ENCODE measurements at places on chromosomes 3 and 15.

DNA sequence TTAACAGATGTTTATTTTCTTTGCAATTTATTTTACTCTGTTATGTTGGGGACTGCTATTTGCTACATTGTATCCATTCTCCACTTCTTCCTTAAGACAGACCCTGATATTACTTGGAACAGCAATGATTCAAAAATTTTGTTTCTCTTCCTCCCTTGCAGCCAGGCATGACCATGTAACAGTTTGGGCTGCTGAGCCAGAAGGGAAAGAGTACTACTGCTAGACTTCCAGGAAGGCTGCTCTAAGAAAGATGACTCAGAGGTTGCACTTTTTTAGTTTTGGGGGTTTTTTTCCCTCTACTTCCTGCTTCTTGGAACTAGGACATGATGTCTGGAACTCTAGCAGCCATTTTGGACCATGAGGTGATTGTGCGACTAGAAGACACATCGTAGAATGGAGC, 10.3 kb downstream of the PRR20G start:
- DNase-seq, result no peak

DNA sequence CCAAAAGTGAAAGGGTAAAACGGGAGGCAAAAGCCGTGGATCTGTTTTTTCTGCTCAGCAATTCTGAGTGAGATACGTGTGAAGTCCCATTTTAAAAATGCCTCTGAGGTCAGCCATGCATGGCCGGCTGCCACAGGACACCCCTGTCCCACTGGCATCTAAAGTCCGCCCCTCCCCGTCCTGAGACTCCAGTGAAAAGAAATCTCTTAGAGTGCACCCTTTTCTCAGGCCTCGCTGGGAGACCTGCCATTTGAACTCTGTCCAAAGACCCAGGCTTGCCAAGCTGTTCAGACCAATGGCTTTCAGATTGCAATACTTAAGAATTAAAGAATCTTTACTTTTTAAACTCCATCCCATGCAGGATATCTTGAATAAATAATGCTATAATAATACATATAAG, 61.0 kb upstream of the SLC24A5 start:
- peak; percentile 57 for DNase-seq

- no peak for DNase-seq
These were observed 104.9 kb downstream of the LINGO1 start for GRCh38 chr15:77527831-77528231.

DNA sequence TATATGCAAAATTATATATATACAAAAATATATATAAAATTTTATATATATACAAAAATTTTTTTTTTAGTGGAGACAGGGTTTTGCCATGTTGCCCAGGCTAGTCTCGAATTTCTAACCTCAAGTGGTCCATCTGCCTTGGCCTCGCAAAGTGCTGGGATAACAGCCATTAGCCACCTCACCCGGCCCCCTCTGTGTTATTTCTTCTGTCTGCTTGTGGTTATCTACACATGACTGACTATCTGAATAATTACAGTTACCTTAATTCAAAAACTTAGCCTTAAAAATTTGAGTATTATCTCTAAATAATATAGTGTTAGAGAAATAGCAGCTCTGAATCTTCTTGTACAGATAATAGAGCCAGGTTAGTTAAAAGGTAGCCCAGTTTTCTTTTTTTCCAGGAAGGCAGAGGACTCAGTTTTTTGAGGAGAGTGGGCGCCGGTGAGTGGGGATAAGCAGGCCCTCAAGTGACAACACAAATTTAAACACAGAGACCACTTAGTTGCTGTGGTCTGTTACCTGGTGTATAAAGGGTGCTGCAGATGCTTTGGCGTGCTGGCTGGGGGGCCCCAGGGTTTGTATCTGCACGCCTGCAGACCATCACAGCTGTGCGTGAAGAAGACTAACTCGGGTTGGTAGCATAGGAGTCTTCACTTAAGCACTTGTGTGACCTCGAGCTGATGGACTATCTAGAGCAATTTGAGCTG, 83.7 kb downstream of the TRAK1 start:
- DNase-seq, result no peak
